Suprapubic skin (tissue), 4 donors: ENCODE measurements at places on chromosomes 3 and 15. TPM values are rescaled to one million over a fixed set of nuclear protein-coding genes. Genes with fewer than 3 reads are reported as not detected.

DNA sequence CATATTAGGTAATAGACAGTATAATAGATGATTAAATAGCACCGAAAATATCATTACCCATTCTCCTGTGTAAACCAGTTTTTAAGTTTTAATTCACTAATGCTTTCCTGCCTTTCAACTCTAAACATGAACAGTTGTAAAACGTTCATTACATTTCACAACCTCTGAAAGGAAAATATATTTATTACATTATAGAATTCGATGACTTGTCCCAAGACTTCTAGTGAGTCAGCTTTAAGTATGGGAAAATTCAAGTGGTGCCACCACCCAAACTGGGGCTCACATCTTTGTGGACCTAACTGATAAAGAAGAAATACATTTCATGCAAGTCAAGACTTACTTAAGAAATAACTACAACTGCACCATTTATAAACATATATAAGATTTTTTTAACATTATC lies 2.0 kb downstream of the TRIM59 start:
- no peak for DNase-seq

GRCh38 chr15:55588815-55589115 lies 620 bp upstream of the PYGO1 start:
- DNase-seq = no peak

GRCh38 chr3:13157986-13158385 lies 84.8 kb upstream of the IQSEC1 start:
- no peak for DNase-seq

DNA sequence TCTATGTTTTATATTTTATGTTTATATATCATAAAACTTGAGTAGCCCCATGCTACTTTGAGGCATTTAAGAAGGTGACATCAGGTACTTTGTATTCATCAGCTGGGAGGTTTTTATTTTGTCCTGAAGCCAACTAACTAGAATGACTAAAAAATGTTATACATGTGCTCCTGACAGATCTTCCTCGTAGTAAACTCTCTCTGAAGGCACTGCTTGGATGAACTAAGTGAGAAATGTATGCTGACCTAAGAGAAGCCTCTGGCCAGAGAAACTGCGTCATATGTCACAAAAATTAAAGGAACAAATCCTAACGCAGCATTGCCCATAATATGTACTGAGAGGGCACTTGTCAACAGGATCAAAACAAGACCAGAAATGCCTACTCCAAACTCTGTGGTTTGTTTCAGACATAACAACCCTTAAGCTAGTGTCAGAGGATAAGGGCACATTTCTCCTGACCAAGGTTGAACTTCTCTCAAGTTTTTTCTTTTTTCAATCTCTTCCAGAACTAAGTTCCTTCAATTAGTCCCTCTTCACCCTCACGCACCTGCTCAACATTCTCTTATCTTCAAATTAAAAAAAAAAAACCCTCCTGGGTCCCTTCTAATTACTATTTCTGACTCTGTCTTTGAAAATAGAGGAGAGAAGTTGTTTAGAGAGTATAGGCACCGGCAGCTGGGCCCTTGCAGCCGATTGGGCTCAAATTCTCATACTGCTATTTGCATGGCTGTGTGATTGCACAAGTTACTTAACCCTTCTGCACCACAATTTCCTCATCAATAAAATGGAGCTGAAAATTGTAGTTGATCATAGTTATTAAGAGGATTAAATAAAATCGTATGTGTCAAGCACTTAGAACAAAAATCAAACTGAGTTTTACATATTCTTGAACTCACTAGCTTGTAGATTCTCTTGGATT lies 159.0 kb downstream of the FRMD5 start:
- DNase-seq = no peak

- DNase-seq = no peak
Measured at GRCh38 chr15:53470743-53471142, 288.7 kb downstream of the WDR72 start.

DNA sequence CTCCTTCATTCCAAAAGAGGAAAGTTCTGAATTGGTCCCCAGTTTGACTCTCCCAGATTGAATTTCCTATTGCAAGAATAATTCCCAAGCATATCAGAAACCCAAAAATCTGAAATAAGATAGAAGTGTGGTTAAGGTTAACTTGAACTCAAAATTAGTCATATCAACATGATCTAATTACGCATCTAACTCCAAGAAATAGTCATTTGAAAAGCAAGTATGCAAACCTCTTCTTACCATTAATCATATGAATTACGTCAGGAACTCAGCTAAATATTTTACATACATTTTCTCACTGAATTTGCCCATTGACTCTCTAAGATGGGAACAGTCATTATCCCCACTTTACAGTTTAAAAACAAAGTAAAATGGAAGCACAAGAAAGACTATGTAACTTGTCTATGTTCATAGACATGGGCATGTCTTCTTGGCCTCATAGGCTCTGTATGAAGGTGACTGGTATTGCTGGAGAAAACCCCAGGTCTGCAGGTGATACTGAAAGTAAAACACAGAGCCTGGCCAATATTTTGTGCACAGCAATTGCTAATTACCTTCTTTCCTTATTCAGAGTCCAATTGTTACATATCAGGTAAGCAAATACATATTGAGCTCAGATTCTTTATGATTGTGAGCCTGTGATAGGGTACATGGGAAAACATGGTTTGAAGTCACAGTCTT lies 139.2 kb downstream of the ATP8B4 start:
- no peak for DNase-seq

DNA sequence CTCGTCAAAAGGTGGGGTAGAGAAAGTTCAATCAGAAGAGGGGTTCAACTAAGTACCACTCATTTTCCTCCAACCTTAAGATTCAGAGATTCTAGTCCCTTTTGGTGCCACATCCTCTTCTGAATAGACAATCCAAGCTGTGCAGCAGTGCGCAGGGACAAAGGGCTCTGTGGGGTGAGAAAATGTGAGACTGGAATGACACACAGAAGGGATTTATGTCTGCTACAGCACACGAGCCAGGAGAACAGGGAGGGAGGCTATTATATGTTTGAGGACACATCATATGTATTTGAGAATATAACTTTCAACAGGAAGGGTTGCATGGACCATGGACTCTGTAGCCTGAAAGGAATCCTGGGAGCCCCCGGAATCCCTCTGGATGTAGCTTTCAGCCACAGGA lies 33.0 kb downstream of the LSM3 start:
- no peak for DNase-seq

ITGB5 gene
- total RNA-seq = 255 TPM

OXTR gene
- 0.31 TPM for total RNA-seq
